ENCODE measurements at places on chromosomes 16 and 17.

GRCh38 chr16:55151561-55152305, 172.3 kb upstream of the IRX6 start:
- no peak for DNase-seq

- DNase-seq: no peak
These were observed 30.2 kb upstream of the ARHGAP44 start for GRCh38 chr17:12759090-12759489.

DNA sequence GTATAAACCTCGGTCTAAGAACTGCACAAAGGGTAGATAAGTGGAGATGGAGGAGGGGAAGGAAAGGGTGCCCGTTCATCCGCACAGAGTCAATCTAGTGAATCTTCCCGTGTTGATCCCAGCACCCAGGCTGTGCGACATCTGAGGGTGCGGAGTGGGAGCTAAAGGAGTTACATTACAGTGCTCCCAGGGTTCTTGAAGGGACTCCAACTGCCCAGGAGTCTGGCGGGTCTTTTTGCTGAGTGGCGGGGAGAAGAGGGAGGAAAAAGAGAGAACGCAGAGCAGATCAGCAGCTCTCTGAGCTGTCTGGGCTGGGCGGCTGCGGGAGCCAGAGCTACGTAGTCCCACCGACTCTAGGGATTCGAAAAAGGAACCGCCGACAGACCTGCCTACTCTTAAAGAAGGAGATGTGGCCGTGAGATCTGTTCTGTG, 1.6 kb upstream of the CA10 start:
- no peak for DNase-seq

- no peak for DNase-seq
These were observed 12.9 kb upstream of the SLC39A11 start for GRCh38 chr17:73105431-73105830.

DNA sequence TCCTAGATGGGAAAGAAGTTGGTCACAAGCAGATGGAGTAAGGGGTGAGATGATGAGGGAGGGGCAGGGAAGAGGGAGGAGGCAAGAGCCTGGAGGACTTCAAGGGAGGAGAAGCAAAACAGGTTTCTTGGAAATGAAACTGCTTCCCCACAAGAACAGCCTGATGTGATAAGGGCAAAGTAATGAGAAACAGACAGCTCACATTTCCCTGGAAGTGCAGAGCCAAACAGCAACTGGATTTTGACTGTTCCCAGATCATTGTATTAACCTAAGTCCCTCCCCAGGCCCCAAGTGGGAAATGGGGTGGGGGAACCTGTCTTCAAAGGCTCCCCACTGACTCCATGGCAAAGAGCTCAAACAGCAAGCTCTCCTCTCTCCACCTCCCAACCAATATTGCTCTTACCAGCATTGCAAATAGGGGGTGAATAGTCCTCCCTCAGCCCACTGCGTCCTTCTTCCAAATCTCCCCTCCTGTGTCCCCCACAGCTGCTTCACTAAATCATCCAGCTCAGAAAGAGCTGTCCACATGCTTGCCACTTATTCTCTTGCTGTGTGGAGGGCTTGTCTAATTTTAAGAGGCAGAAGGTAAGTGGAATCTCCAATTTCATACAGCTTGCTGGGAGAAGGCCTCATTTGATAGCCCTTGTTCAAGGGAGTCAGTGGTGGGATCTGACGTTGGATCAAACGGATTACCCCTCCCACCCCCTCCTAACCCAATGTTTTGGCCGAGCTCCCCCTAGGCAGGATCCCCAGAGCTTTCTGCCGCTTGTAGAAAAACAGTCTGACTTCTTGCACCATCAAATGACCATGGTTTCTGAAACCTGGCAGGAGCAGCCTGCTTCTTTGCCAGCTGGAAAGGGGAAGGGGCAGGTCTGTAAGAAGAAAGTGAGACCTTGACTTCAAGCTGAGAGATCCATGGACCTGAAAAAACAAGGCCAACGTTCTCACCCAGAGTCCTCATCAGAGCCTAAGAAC, 56.3 kb upstream of the SMIM36 start:
- no peak for DNase-seq

DNA sequence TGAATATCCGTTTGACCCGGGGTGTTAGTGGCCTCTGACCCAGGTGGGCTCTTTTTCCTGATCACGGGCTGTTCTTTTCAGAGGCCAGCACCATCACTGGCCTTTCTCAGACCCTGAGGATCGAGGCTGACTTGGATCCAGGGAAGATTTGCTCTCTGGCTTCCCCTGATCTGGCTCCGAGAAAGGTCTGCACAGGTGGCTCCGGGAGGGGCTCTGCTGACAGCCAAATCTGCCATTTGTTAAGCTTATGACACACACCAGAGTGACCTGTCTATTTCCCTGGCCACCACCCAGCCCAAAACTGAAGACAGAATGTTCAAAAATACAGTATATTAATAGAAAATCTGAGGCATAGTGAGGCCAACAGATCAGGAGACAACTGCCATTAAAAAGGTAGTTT, 221.8 kb upstream of the TNRC6C start:
- no peak for DNase-seq

- no peak for DNase-seq
These were observed 79.2 kb downstream of the MYH11 start for GRCh38 chr16:15777533-15778203.

DNA sequence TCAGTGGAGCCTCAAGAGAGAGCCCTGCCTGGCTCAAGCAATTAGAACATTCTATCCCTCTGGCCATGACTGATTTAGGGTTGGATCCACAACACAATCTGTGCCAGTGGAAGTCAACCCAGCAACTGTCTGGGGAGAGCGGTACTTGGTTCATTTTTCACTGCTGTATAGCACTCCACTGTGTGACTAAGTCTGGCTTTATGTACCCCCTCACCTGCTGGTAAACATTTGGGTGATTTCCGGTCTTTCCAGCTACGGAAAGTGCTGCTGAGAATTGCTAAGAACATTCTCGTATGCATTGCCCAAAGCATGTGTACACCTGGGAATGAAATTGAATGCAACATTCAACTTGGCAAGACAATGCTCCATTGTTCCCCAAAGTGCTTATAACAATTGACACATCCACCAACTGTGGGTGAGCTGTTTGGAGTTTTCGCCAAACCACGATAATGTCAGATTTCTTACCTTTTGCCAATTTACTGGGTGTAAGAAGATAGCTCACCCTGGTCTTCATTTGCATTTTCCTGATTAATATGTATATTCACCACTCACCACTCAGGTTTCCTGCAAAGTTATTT, 63.5 kb upstream of the MED9 start:
- no peak for DNase-seq

DNA sequence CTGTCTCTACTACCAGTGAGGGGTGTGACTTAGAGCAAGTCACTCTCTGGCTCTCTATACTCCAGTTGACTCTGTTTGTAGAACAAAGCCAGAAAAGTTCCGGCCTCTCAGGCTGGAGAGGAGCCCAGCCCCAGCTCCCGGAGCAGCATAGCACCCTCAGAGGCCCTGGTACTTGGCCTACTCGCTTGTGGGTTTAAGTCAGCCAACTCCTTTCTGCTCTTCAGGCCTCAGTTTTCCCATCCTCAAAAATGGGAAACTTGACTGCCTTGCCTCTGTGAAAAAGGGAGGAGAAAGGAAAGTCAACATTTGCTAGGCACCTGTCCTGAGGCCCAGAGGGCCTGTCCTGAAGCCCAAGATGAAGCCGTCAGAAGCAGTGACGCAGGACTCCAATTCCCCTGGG, 1.1 kb downstream of the CHST6 start:
- no peak for DNase-seq

DNA sequence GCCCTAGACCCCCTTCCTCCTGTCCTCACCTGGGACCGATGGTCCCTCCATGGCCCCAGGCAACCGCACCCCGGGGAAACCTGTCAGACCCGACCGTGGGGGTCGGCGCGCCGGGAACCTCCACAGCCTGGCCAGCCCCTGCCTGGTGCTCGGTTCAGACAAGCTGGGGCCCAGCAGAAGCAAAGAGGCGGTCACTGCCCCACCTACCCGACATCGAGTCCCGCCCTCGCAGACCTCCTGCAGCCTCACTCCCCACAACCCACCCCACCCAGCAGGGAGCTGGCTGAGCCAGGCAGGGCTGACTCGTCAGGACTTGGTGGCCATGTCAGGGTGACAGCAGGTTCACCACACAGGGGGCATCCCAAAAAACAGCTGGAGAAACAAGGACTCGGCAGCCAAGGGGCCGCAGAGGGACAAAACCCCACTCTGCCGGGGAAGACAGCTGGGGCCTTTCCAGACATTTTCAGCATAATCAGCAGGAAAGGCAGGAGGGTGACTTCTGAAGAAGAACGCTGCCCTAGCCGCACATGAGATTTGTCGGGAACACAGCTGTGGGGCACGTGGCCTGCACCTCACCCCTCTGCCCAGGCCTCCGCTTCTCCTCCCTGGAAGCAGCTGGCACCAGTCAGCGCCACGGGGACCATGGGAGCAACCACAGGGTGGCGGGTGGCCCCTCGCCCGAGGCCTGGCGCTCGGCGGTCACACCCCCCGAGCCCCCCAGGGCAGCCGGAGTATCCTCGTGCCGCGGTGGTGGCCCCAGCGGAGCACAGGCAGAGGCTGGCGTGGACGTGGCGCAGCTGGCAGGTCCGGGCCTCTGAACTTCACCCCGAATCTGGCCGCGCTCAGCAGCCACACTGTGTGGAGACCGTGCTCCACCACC, 22.9 kb downstream of the GNPTG start:
- DNase-seq: peak; percentile 7

DNA sequence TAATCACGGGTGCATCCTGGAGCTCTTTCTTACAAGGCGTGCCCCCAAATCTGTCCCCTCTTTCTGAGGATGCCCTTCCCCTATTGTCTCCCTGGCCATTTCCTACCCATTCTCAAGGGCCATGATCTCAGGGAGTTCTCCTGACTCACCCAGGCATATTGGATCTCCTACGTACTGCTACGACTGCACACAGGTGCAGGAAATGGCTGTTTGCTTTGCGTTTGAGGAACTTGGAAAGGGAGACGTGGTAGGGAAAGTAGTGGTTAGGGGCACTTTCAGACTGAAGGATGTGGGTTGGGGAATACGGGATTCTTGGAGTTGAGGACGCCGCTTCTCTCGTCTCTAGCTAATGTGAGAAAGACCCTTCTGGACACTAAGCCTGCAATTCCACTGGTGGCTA, 18.7 kb upstream of the MEOX1 start:
- DNase-seq: no peak

DNA sequence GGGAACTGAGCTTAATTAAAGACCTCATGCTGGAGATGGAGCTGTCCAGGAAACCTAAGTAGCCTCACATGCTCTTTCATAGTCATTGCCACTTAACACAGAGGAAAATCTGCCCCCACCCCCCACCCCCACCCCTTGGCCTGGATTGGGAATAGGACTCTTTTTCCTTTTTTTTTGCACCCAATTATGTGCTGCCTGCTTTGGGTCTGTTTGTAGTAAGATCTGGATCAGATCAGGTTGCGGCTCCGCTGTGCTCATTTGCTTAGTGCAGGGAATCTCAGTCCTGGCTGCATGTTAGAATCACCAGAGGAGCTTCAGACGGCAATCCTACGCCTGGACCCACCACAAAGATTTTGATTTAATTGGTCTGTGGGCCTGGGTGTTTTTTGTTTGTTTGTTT, 219.0 kb downstream of the UTP18 start:
- DNase-seq: no peak

GRCh38 chr17:70053241-70054234, 21.5 kb upstream of the KCNJ16 start:
- no peak for DNase-seq

- peak; percentile 90 for DNase-seq
These were observed 6.0 kb upstream of the LPCAT2 start for GRCh38 chr16:55502801-55503366.

DNA sequence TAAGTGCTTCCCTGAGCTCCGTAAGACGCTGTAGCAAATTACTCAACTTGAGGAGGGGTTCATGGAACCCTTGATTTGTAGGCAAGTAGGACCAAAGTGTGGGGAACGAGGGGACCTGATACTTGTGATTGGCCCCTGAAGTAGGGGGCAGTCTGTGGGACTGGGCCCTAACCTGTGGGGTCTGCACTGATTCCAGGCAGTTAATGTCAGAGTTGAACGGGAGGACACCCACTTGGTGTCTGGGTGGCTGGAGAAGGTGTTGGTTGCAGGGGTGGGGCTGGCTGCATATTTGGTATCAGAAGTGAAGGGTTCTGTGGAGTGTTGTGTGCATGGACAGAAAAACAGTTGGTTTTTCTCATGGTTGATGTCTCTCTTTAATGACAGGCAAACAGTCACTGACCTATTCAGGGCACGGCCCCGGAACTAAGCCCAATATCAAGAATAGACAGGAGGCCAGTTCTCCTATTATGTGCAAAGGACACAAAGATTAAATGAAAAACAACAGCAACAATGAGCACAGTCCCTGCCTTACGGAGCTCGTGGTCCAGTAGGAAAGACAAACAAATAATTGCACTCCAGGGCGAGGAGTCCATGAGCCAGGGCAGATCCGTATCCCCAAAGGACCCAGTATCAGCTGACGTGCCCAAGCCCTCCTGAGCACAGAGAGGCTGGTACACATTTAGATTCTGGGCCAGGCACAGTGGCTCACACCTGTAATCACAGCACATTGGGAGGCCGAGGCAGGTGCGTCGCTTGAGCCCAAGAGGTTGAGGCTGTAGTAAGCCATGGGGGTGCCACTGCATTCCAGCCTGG, 19.2 kb downstream of the MXRA7 start:
- no peak for DNase-seq

- DNase-seq: no peak
These were observed 2.8 kb upstream of the NTN3 start for GRCh38 chr16:2468233-2468724.
